Naive thymus-derived CD4-positive, alpha-beta T cell (primary cell): ENCODE measurements at places on chromosomes 5 and 9.
A peak's percentile ranks its signal among the peaks of the same experiment; 100 is the strongest.

- DNase-seq, result no peak
These were observed 137.3 kb downstream of the KIAA0825 start for GRCh38 chr5:94481059-94481458.

DNA sequence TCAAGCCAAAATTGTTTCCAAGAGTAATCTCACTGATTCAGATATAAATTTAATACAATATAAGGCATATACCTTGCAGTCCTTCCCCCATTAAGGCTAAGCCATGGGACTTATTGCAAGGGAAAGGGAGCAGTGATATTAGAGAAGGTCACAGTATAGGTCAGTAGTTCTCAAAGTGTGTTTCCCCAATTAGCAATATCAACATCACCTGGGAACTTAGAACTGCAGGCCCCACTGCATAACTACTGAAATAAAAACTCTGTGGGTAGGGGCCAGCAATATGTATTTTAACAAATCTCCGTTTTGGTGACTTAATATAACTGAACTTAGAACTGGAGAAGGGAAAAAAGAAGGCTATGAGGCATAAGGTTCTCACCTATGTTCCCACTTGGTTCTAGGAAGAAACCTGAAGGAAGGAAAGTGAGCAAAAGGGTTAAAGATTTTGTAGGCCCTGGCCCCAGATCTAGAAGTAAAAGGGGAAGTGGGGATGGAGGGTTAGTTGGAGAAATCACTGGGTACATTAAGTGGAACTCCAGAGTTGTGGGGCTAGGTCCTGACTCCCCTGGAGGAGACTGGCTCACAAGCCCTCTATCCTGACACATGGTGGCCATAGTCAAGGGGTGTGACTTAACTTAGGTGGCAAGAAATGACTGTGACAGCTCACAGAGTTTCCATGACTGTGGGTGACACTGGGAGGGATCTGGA, 40.7 kb downstream of the WDR36 start:
- no peak for DNase-seq

DNA sequence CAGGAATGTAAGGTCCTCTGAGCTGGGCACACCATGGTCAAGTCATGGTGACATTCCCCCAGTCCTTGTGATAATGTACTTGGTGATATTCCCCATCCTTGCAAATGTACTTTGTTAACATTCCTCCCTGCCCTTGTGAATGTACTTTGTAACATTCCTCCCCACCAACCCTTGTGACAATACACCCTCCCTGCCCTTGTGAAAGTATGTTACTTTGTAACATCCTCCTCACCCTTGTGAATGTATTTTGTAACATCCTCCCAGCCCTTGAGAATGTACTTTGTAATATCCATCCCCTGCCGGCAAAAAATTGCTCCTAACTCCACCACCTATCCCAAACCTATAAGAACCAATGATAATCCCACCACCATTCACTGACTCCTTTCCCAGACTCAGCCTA, 53.3 kb downstream of the RAPGEF6 start:
- DNase-seq, result no peak

DNA sequence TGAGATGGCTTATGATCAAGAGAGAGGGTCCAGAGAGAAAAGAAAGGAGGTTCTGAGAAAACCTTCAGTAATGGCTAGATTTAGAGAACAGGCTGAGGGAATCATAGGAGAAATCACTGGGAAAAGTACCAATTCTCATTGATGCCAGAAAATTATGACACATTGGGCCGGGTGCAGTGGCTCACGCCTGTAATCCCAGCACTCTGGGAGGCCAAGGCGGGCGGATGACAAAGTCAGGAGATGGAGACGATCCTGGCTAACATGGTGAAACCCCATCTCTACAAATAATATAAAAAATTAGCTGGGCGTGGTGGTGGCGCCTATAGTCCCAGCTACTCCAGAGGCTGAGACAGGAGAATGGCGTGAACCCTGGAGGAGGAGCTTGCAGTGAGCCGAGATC, 29.5 kb upstream of the PLIN2 start:
- DNase-seq, result no peak

GRCh38 chr5:158979749-158980521, 119.8 kb downstream of the EBF1 start:
- DNase-seq, result no peak

DNA sequence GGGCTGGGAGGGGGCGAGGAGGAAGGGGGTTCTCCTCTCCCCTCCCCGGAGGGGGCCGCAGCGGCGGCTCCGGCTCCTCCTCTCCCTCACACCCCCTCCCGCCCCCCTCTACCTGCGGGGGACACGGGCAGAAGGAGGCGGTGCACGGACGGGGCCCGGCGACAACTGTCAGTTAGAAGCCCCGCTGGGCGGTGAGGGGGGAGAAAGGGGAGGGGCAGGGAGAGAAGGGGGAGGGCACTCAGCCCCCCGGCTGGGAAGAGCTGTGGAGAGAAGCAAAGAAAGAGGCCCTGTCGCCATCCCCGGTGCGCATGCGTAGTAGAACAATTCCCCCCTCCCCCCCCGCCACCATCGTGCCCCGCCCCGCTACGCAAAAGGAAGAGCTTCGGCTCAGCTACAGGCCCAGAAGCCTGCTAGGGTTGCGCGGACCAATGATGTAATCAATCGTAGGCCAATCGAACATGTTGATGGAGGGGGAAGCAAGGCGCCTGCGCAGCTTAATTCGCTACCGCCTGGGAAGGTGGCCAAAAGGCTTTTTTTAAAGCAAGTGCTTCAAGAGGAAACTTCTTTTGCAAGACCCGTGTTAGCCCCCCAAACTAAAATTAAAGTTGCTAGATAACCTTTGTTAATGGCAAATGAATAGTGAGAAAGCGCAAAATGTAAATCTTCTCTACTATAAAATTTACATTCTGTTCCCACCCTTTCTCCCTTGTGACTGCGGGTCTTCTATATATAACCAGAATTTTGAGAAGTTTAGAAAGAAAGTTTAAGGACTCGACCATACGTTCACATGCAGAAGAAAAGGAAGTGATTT, 7.0 kb downstream of the RANBP6 start:
- peak; percentile 90 for DNase-seq

DNA sequence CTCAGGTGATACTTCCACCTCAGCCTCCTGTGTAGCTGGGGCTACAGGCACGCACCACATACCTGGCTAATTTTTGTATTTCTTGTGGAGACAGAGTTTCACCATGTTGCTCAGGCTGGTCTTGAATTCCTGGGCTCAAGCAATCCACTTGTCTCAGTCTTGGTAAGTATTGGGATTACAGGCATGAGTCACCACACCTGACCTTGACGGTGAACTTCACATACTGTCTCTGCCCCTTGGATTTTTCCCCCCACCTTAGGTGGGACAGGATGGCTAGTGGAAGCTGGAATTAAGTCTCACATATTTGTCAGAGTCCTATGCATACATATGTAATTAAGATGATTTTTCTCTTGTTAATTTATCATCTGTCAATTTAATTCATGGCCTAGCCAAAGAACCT, 20.9 kb upstream of the RFK start:
- DNase-seq, result no peak

DNA sequence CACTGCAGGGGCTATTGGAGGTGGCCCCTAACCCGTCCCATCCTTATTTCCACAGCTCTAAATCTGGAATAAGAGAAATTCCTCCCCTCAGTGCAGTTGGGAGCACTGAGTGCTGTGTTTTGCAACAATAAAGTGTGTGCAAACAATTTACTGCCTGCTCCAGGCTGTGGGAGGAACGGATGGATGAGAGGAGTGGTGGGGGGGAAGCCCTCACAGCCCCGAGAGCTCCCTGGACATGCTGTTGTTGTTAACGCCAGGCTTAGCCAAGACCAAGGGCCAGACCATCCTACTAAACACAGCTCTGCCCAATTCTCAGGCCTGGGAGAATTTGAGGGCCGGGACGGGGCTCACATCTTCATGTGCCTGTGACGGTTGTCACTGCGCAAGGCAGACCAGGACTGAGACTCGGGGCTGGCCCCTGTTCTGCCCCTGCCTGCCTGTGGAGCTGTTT, 200.2 kb downstream of the DAB2IP start:
- DNase-seq, result no peak

GRCh38 chr5:170809551-170809950, 26.0 kb downstream of the GABRP start:
- no peak for DNase-seq

DNA sequence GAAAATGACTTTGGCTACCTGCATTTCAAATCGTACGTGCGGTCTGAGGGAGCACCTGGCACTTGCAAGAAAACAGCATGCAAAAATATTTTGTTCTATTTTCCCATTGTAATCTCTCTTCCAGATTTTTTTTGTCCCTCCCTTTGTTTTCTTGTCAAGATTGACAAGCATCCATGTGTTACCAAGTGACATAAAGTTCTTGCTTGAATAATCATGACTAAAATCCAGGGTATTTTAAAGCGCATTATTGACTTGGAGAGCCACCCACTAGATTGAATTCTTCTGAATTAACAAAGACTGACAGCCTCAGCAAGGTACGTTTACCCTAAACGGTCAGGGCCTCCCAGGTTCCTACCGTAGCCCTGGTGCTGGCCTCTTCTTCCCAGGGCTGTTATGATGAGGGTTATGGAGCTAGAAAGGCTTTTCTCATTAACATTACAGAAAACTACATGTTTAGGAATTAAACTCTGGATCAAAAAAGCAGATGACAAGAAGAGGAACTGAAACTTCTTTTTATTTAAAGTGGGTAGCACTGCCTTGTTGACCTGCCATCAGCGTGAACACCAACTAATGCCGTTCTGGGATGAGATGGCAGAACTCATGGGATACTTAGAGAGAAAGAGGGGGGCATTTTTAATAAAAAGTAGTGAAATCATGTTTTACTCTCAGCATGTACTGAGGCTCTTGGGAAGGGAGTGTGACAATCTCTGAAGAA, 297.0 kb downstream of the EFNA5 start:
- no peak for DNase-seq
